ENCODE measurements at places on chromosomes 7 and 10.

- DNase-seq, result no peak
These were observed 434.1 kb downstream of the DNAJB9 start for GRCh38 chr7:109003742-109004141.

DNA sequence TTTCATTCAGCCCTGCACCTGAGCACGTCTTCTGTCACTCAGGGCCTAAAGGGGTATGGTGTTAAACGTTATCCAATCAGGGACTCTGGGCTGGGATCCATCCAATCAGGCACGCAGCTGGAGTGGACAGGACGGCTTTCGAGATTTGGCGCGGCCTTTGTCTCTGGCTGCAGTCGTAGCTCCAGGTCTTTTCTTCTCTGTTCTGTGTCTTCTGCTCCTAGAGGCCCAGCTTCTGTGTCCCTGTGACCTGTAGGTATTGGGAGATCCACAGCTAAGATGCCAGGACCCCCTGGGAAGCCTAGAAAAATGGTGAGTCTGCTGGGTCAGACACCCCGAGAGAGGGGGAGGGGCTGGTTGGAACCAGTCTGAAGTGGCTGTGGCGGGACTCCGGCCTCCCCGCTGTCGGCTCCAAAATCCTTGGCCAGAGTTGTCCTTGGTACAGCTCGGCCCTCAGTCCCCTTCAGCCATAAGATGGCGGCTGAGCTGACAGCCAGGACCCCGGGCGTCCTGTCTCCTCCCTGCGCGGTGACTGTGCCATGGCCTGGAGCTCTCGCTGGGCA, 11.7 kb upstream of the ZNF680 start:
- no peak for DNase-seq

DNA sequence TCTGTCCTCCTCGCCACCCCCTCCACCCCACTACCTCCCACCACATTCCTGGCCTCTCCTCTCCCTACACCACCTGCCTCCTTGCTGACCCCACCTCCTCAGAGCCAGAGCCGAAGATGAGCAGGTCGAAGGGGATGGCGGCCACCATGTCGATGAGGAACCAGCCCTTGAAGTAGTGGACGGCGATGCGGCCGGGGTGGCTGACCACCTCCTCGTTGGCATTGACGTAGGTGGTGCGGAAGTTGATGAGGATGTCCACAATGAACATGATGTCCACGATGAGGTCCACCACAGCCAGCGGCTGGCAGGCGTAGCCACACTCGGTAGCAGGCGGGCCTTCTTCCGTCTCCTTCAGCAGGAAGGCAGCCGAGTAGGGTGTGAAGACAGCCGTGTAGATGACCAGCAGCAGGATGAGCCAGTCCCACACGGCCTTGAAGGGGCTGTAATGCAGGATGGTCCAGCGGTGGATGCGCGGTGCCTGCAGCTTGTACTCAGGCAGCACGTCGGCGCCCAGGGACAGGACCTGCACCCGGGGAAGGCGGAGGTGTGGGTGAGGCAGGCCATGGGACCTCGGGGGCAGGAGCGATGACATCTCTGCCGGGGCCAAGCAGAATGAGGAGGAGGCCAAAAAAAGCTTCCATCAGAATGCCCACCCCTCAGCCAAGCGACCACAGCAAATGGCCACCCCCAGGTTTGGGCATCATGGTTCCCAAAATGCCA, 25.6 kb downstream of the KCNH2 start:
- no peak for DNase-seq

DNA sequence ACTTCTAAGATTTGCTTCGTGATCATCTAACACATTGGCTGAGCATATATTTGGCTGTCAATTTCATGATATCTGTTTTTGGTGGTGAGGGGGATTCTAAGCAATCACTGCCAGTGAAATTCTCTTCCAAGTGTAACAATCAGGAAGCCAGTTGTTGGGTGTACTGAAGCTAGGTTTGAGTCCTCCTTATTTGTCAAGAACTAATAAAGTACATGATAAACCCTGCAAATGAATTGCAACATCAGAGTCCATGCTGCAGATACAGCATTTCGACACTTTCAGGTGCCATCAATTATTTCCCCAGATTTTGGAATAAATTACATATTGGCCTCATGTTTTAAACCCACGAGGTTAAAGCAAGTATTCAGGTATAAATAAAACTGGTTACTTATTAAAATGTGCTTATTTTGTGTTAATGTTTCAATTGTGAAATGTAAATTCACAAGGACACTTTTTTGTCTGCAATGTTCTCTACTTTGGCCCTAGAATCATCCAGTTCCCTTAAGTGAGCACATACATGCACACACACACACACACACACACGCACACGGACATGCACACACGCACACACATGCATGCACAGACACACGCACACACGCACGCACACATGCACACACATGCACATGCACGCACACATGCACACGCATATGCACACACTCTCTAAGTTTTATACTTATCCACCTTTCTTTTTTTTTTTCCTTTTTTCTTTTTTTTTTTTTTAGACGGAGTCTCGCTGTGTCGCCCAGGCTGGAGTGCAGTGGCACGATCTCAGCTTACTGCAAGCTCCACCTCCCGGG, 510.2 kb upstream of the KLF6 start:
- no peak for DNase-seq

- DNase-seq, result no peak
These were observed 510 bp downstream of the ZSWIM8 start for GRCh38 chr10:73785721-73786511.

GRCh38 chr10:132556994-132557441, 19.4 kb downstream of the INPP5A start:
- DNase-seq, result no peak

DNA sequence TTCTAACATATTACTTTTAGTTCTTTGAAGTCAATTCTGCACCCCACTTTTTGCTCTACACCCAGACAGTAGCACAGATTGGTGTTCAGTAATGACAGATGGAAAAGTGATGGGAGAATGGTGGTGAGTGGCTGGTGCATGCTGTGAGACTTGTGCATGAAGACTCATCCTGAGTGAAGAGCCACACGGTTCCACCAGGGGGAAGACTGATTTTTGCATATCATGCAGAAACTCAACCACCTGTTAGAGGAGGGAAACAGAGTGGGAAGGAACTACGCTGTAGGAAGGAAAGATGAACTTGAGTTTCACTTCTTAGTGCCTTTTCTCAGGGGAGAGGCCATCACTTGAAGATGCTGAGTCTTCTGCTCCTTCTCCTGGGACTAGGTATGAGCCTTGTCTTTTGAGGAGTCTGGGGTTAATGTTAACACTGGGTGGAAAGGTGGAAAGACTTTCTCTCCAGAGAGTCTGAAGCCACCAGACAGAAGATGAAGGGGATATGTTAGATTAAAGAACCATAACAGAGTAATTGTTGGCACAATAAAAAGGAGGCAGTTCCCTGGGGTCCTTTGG, 9.3 kb upstream of the PRSS1 start:
- peak; percentile 63 for DNase-seq

DNA sequence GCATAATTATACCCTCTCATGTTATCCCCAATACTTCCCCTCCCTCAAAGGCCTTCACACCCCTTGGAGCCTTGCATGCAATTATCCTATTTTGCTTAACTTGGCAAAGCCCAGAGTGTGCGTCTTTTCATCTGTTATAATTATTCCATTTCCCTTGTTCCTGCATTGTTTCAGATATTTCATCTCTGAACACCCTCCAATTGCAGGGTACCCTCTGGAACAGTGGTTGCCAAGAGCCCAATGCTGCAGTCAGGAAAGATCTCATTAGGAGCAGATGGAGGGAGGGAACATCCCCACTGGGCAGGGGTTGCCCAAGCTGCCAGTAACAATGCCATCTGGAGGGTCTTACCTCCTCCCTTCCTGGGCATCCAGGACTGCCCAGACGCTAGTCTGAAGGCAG, 18.4 kb upstream of the GOLGA7B start:
- DNase-seq, result no peak

- peak; percentile 42 for DNase-seq
These were observed at the start of gene SERPINE1 for GRCh38 chr7:101126651-101127459. Gene SERPINE1 (plus strand): TSS chr7:101127104. CDS start chr7:101128394, 1,290 bp downstream.

DNA sequence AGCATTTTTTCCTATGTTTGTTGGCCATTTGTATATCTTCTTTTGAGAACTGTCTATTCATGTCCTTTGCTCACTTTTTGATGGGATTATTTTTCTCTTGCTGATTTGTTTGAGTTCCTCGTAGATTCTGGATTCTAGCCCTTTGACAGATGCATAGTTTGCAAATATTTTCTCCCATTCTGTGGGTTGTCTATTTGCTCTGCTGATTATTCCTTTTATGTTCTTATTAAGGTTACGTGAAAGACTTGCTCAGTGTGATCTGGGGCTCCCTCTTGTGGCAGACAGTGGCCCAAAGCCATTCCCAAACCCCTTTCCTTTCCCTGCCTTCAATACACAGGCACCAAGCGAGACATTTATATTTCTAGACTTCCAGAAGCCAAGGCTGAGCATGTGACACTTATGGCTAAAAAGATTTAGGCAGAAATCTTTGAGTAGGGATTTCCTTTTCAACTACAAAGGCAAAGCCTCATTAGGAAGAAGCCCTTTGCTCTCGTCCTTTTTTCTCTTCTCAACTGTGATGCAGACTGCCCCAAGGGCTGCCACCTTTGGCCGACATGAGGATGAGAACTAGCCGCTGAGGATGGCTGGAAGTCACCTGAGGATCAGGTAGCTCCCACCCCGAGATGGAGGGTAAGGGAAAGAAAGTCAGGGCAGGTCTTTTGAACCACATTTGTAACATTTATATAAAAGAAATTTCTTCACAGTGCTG, 23.6 kb downstream of the ST8SIA6 start:
- peak; percentile 66 for DNase-seq

DNA sequence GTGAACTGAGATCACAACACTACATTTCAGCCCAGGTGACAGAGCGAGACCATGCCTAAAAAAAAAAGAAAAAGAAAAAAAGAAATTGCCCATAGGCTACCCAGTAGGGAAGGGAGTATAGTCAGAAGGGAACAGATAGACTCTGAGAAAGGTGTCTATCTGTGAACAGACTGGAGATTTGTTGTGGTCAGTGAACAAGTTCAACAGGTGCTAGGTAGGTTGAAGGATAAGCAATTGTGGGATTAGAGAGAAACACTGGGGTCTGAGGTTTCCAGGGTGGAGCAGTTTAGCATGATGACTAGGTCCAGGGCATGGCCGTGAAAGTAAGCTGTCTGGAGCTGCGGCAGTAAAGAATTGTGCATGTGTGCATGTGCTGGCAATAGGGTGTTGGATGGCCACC, 6.9 kb downstream of the LRGUK start:
- no peak for DNase-seq

DNA sequence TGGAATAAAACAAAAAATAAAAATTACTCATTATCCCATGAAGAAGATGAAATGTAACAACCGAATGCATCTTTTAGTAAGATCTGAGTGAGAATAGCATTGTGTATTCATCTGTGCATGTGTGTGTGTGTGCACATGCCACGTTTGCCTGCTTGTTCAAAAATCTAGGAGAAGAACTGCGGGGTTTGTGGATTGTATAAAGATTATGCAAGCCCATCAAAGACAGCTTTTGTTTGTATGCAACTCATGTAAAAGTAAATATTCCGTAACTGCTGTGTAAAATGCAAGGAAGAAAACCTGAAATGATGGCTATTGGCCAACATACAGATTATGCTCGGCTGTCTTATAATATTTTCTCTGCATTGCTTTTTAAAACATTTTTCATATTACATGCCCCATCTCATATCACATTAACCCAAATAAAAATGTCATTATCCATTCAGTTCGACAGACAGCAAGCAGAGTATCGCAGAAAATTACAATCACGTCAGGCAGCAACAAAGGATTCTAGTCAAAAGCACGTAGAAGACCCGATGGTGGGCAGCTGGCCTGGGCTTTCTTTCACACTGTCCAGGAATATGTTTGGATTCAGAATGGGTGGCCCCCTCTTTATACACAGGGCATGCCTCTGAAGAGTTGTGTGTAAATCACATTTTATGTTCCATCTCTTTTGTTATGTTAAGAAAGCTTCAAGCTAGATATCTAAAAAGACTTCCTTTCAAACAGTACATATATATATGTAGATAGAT, 114.0 kb downstream of the PARP12 start:
- DNase-seq, result no peak

DNA sequence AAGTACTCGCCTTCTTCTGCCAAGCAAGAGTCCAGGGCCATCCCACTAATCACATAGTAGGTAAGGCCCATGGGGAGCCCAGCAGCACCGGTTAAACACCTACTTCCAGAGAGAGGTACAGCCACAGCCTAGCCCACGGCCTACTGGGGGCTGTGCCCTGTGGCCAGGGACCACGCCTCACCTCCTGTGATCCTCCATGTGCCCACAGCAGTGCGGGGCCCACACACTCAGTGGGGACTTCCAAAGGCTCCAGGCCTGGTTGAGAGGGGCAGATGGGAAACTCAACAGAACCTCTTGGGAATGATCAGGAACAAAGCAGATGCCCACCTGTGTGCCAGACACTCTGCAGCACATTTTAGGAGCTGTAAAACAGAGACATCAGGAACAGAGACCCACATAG, 19.7 kb downstream of the AFAP1L2 start:
- DNase-seq, result no peak

- DNase-seq, result no peak
These were observed 65.7 kb upstream of the STRIP2 start for GRCh38 chr7:129368389-129368986.

DNA sequence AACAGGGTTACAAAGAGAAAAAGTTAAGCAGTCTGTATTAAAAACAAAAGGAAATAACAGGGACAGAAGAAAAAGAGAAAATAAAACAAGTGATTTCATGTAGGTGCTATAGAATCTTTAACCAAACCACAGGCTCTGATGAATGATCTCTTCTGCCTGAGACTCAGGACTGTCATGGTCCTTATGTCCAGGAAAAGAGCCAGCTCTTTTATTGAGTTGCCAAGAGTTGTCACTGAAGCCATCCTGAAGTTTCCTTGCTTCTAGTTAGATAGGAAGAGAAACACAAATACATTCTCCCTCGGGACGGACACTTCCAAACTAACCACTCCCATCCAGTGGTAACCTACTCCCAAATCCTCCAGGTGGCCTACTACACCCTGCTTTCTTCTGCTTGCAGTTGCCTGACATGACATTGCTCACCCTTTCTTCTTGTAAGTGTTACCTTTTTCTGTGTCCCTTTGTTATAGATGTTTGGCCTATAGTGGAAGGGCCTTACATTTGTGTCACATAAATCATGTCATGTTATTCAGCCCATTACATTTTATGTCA, 346.7 kb downstream of the NRG3 start:
- no peak for DNase-seq

DNA sequence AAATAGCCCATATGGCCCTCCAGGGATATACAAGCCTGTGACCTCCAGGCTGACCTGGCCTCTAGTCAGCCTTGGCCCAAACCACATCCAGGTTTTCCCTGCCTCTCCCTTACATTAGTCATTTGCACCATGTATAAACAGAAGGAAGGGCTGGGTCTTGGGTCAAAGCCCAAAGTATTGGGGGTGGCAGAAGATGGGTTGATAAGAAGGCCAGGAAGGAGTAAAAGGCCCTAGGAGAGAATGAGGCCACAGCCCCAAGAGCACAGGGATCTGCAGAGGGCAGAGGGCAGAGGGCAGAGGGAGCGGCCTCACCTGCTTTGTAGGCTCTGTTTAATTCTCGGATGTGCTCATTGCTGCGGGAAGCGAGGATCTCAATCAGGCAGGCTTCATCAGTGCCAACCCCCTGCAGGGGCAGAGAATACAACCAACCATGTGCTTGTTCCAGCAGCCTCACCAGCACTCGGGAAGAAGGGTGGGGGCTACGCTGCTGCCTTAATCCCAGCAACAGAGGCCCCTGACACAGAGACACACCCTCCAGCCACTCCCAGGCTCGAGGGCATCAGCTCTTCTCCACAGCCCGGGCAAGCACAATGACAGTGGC, 31.3 kb downstream of the PLAC9 start:
- DNase-seq, result no peak

GRCh38 chr10:120761951-120762350, 89.2 kb upstream of the WDR11 start:
- DNase-seq, result no peak

GRCh38 chr7:126557271-126557670, 695.5 kb downstream of the GRM8 start:
- no peak for DNase-seq

GRCh38 chr7:50206453-50207250, 97.9 kb upstream of the IKZF1 start:
- DNase-seq, result peak; percentile 72
